Upper lobe of left lung (tissue), 6 donors: ENCODE measurements at places on chromosomes 11 and 22. TPM values are rescaled to one million over a fixed set of nuclear protein-coding genes. Genes with fewer than 3 reads are reported as not detected.

KRTAP5-2 gene
- total RNA-seq, result not detected

MGAT3 gene
- 5.2 TPM for total RNA-seq

PATE2 gene
- not detected for total RNA-seq

CCDC116 gene
- total RNA-seq, result 4.2 TPM

OR52I2 gene
- total RNA-seq, result not detected

PIH1D2 gene
- 24.1 TPM for total RNA-seq
